Activated CD4-positive, alpha-beta T cell treated with anti-CD3 and anti-CD28 coated beads, Interleukin-2, Interleukin-6, amounts not matched to agents 100 ng/mL and 50 ng/mL, durations not matched to agents 16 hours and 8 hours (primary cell): ENCODE measurements at places on chromosomes 13 and 19.

GRCh38 chr19:18704054-18704453 lies 20.6 kb downstream of the CRTC1 start:
- no peak for DNase-seq

DNA sequence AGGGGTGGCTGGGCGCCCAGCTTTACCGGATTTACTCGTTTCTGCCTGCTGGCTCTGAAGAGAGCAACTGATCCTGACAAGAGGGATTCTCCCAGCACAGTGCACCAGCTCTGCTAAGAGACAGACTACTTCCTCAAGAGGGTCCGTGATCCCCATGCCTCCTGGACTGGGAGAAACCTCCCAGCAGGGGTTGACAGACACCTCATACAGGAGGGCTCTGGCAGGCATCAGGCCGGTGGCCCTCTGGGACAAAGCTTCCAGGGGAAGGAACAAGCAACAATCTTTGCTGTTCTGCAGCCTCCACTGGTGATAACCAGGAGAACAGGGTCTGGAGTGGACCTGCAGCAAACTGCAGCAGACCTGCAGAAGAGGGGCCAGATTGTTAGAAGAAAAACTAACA lies 1192.5 kb upstream of the PRR20A start:
- no peak for DNase-seq

DNA sequence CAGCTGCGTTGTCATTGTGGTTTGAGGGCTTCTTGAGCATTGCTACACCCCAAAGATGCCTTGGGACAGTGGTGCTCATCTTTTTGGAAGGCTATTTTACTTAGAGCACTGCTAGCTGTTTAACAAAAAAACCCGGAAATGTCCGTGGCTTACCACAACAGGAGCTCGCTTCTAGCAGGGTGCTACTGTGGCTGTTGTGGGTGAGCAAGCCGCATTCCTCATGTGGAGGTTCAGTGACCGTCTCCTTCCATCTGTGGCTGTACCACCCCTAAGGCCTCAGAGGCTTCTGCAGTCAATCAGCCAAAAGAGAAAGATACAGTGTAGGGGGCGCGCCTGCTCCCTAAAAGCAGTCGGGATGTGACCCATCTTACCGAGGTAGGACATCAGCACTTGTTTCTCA lies 1004.2 kb downstream of the UQCRFS1 start:
- DNase-seq: no peak

GRCh38 chr13:102237230-102237629 lies 164.6 kb downstream of the FGF14 start:
- no peak for DNase-seq

DNA sequence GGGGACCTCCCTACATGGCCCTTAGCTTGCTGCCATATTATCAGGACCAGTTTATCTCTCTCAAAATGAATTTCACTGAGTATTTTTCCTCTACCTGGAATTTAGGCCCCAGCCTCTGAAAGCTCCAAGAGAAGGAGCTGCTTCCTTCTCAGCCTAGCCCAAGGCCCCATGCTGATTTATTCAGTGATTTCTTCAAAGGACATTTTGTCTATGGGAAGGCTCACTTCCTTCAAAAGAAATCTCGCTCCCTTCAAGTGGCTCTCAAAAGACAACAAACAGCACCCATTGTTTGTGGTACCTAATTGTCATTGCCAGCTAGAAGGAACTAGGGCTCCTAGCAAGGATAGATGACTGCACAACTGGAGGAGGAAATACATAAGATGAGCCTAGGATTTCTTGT lies 172.4 kb downstream of the SLC7A1 start:
- no peak for DNase-seq
